Nephron progenitor cell (in vitro differentiated cells): ENCODE measurements at places on chromosomes 16 and 17.
A peak's percentile ranks its signal among the peaks of the same experiment; 100 is the strongest.

- peak overlapping the region; percentile 32 for H3K27ac ChIP-seq
- H3K4me1 ChIP-seq: peaks cover 44% of the 10 kb centered on the region
- H3K4me3 ChIP-seq: peak overlapping the region; percentile 86
These were observed 656 bp upstream of the GEMIN4 start for GRCh38 chr17:752620-753219.

- no peak overlapping the region for H3K4me3 ChIP-seq
- peaks cover 3% of the 10 kb centered on the region for H3K27me3 ChIP-seq
- DNase-seq: no peak
- peaks cover 15% of the 10 kb centered on the region for H3K4me1 ChIP-seq
These were observed 31.7 kb downstream of the SGSM2 start for GRCh38 chr17:2369039-2369438.

DNA sequence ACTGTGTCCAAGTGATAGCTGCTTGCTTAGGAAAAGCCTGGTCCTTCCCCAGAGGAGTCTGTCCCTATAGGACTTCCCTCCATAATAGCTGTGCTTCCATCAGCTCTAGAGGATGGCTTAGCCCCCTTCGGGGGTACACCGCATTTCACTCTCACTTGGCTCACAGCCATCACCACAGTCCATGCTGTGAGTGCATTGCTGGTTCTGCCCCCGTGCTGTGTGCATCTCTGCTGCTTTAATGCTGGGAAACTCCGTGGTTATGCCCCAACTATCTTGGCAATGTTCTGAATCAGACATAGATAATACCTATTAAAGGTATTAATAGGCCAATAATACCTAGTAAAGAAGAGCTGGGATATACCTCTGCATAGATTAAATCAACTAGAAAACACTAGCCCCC, 58.3 kb downstream of the SIAH1 start:
- peaks cover 32% of the 10 kb centered on the region for H3K36me3 ChIP-seq
- no peaks in the 10 kb centered on the region for H3K27me3 ChIP-seq
- no peak for DNase-seq
- H3K4me3 ChIP-seq: no peak overlapping the region
- H3K4me1 ChIP-seq: peaks cover 12% of the 10 kb centered on the region
- no peak overlapping the region for H3K27ac ChIP-seq

DNA sequence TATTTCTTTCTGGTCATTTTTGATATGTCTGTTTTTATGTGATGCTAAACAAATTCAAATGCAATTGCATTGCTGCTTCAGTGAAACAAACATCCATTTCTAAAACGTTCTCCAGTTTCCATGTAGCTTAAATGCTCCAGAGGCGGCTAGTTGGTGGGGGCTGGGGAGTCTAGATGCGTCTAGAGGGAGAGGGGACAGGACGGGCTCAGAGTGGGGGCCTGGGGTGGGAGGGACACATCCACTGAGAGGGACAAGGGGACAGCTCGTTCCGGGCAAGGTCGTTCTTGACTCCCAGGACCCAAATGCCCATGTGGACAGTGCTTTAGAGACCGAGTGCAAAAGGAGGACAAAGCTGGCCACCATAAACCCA, 102.3 kb downstream of the FOXL1 start:
- H3K4me1 ChIP-seq: peaks cover 34% of the 10 kb centered on the region
- no peak for DNase-seq
- H3K4me3 ChIP-seq: no peak overlapping the region

- H3K4me1 ChIP-seq: peaks cover 8% of the 10 kb centered on the region
- H3K27me3 ChIP-seq: peaks cover 39% of the 10 kb centered on the region
- DNase-seq: peak; percentile 66
- H3K36me3 ChIP-seq: peaks cover 9% of the 10 kb centered on the region
- H3K27ac ChIP-seq: no peak overlapping the region
These were observed 999 bp upstream of the FLYWCH2 start for GRCh38 chr16:2881783-2882649.

DNA sequence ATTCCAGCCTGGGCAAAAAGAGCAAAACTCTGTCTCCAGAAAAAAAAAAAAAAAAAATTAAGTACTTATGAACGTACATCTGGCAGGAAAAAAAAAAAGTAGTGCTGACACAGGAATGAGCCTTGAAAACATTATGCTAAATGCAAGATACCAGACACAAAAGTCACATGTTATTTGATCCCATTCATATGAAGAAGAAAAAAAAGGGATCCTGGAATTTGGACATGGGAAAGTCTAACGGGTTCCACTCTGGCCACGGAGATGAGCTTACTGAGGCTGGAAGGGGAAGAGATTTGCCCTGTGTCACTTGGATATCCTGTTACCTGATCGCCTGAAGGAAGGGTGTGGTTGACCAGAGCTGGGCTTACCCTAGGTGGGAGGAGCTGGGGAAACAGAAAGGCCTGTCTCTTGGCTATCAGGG, 251.9 kb downstream of the PARN start:
- no peak overlapping the region for H3K4me3 ChIP-seq
- DNase-seq: no peak
- peaks cover 19% of the 10 kb centered on the region for H3K4me1 ChIP-seq
- H3K36me3 ChIP-seq: no peaks in the 10 kb centered on the region

- H3K36me3 ChIP-seq: peaks cover 8% of the 10 kb centered on the region
- peaks cover 5% of the 10 kb centered on the region for H3K4me1 ChIP-seq
- no peak overlapping the region for H3K4me3 ChIP-seq
- H3K27me3 ChIP-seq: peaks cover 16% of the 10 kb centered on the region
These were observed 9.1 kb downstream of the ERAL1 start for GRCh38 chr17:28863953-28864352.

DNA sequence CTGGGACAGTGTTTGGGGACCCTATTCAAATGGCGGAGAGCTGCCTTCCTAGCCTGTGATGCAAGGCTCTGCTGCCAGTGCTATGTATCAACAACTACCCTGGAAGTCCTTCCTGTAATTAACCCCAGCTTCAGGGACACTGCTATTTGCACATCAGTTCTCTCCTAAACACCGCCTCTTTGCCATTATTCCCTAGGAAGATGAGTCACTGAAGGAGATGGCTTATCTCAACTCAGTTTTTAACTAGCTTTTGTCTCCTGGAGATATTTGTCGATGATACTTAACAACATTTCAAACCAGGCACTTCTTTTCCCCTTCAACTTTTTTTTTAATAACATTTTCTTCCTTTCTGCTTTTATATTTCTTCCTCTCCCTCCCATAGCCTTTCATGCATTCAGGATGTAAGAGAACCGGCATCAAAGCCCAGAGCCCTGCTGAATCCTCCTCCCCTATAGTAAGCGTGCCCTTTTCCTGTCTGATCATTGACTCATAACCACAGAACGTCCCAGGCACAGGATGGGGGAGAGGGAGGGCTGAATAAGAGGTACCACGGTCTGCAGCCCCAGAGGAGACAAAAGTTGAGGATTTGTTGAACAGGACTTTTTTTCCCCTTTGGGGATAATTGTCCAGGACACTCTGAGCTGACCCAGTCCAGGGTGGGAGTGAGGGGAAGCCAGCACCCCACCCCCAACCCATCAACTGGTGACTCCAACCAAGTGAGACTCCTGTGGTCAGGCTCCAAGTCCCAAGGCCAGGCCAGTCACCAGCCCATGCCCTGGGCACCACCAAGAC, 387.8 kb upstream of the SALL1 start:
- H3K27me3 ChIP-seq: peaks cover 3% of the 10 kb centered on the region
- peak overlapping the region; percentile 94 for H3K27ac ChIP-seq
- peak overlapping the region; percentile 56 for H3K4me3 ChIP-seq
- H3K36me3 ChIP-seq: no peaks in the 10 kb centered on the region
- peaks cover 100% of the 10 kb centered on the region for H3K4me1 ChIP-seq

DNA sequence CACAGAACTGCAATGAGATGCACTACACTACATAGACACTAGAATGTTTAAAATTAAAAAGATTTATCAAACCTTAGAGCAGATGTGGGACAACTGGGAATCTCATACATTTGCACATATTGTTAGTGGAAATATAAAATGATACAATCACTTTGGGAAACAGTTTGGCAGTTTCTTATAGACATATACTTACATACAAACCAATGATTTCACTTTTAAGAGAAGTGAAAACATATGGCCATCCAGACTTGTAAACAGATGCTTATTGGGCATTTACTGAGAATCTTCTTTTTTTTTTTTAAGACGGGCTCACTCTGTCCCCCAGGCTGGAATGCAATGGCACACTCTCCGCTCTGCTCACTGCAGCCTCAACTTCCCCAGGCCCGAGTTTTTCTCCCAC, 50.1 kb downstream of the AXIN2 start:
- H3K4me3 ChIP-seq: no peak overlapping the region
- no peak for DNase-seq
- peaks cover 35% of the 10 kb centered on the region for H3K4me1 ChIP-seq

DNA sequence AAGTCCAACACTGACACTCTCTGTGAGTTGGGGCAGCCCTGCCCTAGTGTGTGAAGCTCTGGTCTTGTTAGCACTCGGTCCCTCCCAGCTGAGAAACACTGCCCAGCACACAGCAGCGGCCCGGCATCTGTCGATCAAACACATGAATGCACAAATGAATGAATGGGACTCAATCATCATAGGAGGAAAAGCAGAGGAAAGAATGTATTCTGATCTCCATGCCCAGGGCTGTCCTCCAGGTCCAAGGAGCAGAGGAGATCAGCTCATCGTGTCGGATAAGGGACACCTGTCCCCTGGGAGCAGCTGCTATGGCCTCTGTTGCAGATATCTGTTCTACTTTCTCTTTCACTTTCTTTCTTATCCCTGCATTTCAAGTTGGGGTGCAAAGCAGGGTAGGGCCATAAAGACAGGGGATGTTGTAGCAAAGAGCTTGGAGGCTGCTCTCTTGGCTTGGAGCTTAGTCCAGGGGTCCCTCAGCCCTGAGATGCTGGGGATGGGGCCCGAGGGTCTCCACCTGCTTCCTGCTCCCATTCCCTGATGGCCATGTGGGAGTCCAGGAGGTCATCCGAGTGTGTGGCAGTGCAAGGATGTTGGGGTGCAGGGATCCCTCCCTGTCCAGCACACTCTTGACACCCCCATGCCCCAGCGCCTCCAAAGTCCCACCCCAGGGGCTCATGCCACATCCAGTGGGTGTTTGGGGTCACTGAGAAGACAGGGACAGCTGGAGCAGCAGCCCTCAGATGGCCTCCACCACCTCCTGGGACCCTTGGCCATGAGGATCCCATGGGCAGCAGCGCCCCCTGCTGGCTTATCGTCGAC, 88.2 kb downstream of the IRF8 start:
- peaks cover 43% of the 10 kb centered on the region for H3K27me3 ChIP-seq
- H3K4me3 ChIP-seq: no peak overlapping the region
- no peak overlapping the region for H3K27ac ChIP-seq
- H3K4me1 ChIP-seq: peaks cover 35% of the 10 kb centered on the region
- no peaks in the 10 kb centered on the region for H3K36me3 ChIP-seq

DNA sequence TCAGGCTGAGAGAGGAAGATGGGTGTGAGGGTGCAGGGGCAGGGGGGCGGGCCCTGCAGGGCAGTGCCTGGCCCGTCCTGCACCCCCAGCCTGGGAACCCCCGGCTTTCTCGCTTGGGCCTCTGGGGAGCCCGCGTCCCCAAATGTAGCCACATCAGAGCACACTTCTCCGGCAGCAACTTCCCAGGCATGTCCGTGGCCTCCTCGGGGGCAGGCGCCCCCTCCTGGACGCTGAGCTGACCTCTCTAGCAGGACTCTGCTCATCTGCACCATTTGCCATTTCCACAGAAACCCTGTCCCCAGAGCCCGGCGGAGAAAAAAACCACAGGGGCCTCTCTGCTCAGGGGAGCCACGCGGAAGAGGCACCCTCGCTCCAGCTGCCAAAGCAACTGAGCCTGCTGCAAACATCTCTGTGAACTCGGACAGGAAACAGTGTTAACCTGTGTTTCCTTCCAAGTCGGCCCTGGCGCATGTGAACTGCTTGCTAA, 63.4 kb downstream of the KLHDC4 start:
- peak; percentile 67 for DNase-seq
- H3K27ac ChIP-seq: peak overlapping the region; percentile 29
- H3K4me3 ChIP-seq: no peak overlapping the region
- peaks cover 38% of the 10 kb centered on the region for H3K4me1 ChIP-seq
- H3K27me3 ChIP-seq: peaks cover 3% of the 10 kb centered on the region

- no peaks in the 10 kb centered on the region for H3K36me3 ChIP-seq
- H3K27ac ChIP-seq: no peak overlapping the region
- no peak for DNase-seq
- H3K4me1 ChIP-seq: peaks cover 61% of the 10 kb centered on the region
- no peak overlapping the region for H3K4me3 ChIP-seq
These were observed 5.0 kb upstream of the MYL4 start for GRCh38 chr17:47203984-47204721.

DNA sequence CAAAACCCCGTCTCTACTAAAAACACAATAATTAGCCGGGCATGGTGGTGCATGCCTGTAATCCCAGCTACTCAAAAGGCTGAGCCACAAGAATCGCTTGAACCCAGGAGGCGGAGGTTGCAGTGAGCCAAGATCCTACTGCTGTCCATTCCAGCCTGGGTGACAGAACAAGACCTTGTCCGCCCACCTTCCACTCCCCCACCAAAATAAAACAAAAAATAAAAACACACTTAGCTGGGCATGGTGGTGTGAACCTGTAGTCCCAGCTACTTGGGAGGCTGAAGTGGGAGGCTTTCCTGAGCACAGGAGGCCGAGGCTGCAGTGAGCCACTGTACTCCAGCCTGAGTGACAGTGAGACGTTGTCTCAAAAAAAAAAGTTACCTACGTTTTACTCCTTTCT, 3.2 kb downstream of the PPM1E start:
- H3K27me3 ChIP-seq: peaks cover 35% of the 10 kb centered on the region
- no peak overlapping the region for H3K4me3 ChIP-seq
- no peaks in the 10 kb centered on the region for H3K36me3 ChIP-seq
- H3K4me1 ChIP-seq: peaks cover 42% of the 10 kb centered on the region

- H3K4me1 ChIP-seq: peaks cover 25% of the 10 kb centered on the region
- peaks cover 2% of the 10 kb centered on the region for H3K27me3 ChIP-seq
- H3K27ac ChIP-seq: no peak overlapping the region
- DNase-seq: no peak
- H3K4me3 ChIP-seq: no peak overlapping the region
- H3K36me3 ChIP-seq: no peaks in the 10 kb centered on the region
These were observed 173.2 kb upstream of the XYLT1 start for GRCh38 chr16:17643935-17644334.

GRCh38 chr17:82229698-82230608, 1.1 kb downstream of the SLC16A3 start:
- DNase-seq: peak; percentile 35
- no peaks in the 10 kb centered on the region for H3K36me3 ChIP-seq
- peaks cover 25% of the 10 kb centered on the region for H3K4me1 ChIP-seq

DNA sequence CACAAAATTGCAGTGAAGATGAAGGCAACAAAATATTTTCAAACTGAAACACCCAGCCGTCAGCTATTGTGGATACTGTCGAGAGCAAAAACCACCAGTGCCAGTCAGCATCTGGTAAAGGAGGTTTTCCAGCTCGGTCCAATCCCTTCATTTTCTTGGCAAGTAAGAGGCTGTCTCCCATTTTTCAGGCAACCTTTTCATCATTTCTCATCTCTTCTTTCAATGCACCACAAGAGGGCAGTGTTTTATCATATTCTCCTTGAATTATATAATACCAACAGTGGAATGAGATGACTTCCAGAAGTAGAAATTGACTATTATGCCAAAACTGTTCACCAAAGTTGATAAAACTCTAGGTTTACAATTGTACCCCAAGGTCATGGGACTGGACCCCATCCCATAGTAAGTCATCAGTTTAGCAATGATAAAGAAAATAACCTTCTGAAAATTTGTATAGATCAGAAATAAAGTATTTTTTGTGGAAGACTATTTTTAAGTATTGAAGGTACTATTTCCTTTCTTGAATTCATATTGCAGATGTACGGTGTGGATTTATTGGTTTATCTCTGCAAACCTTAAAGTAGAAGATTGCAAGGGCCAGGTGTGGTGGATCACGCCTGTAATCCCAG, 16.8 kb downstream of the NQO1 start:
- H3K27me3 ChIP-seq: no peaks in the 10 kb centered on the region
- peaks cover 12% of the 10 kb centered on the region for H3K36me3 ChIP-seq
- H3K4me1 ChIP-seq: peaks cover 12% of the 10 kb centered on the region
- DNase-seq: no peak

- no peaks in the 10 kb centered on the region for H3K36me3 ChIP-seq
- peak overlapping the region; percentile 78 for H3K4me3 ChIP-seq
- H3K27ac ChIP-seq: no peak overlapping the region
These were observed 13.7 kb downstream of the ALOX12B start for GRCh38 chr17:8073627-8074484.
